ENCODE measurements at places on chromosomes 3 and 15. TPM values are rescaled to one million over a fixed set of nuclear protein-coding genes. Genes with fewer than 3 reads are reported as not detected.

DNA sequence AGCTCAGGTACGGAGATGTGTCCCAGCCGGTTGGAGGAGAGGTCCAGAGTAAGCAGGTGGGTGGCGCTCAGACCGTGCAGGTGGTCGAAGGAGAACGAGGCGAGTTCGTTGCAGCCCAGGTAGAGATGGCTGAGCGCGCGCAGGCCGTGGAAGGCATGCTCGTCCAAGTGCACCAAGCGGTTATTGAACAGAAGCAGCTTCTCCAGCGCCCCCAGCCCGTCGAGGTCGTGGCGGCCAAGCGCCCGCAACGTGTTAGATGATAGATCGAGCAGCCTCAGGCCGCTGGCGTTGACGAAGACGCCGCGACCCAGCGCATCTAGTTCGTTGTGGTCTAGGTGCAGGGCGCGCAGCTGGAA, 648 bp downstream of the AMIGO3 start:
- peaks cover 2% of the 10 kb centered on the region for H3K36me3 ChIP-seq
- H3K27ac ChIP-seq = peak overlapping the region; percentile 76
- H3K4me1 ChIP-seq = peaks cover 21% of the 10 kb centered on the region
- no peak for DNase-seq
- no peaks in the 10 kb centered on the region for H3K27me3 ChIP-seq

ZMYND10 gene
- total RNA-seq = 2.9 TPM

STOML1 gene
- 7.9 TPM for total RNA-seq

DNA sequence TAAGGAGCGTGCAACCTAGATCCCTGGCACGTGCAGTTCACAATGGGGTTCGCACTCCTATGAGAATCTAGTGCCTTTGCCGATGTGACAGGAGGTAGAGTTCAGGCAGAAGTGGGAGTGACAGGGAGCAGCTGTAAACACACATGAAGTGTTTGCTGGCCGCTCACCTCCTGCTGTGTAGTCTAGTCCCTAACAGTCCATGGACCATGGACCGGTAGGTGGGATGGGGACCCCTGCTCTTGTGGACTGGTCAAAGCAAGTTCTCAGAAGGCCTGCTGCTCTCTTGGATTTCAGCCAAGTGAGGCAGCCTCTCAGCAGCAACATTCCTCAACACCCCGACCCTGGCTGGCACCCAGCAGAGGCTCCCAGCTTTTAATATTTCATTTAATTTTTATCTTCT, 58.2 kb upstream of the SNRPA1 start:
- no peaks in the 10 kb centered on the region for H3K4me1 ChIP-seq
- no peak for DNase-seq
- no peak overlapping the region for H3K4me3 ChIP-seq
- peaks cover 12% of the 10 kb centered on the region for H3K27me3 ChIP-seq
- no peak overlapping the region for H3K27ac ChIP-seq

DNA sequence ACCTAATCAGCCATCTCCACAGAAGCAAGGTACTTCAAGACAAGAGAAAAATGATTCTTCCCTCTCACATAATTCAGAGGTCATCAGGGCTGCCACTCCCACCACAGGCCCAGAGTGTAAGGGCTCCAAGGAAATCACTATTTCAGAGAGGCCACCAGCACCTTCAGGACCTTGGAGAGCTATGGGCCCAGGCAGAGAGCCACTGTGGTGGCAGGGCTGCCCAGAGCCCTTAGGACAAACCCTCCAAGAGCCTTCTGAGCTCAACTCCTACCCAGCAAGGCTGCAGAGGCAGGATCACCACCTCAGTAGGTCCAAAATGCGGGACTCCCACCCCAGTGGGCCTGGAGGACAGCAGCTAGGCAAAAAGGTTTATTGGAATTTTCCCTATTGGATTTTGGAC, 17.9 kb upstream of the FAN1 start:
- H3K27me3 ChIP-seq = peaks cover 6% of the 10 kb centered on the region
- H3K4me1 ChIP-seq = no peaks in the 10 kb centered on the region
- no peak overlapping the region for H3K4me3 ChIP-seq
- no peak overlapping the region for H3K27ac ChIP-seq

DNA sequence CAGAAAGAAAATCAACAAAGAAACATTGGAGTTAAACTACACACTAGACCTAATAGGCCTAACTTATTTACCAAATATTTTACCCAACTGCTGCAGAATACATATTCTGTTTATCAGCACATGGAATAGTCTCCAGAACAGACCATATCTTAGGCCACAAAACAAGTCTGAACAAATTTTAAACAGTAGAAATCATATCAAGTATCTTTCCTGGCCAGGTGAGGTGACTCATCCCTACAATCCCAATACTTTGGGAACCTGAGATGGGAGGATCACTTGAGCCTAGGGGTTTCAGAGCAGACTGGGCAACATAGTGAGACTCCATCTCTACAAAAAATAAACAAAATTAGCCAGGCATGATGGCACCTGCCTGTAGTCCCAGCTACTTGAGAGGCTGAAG, 18.1 kb upstream of the KPNA4 start:
- no peak overlapping the region for H3K4me3 ChIP-seq
- peaks cover 45% of the 10 kb centered on the region for H3K27me3 ChIP-seq
- DNase-seq = no peak
- H3K27ac ChIP-seq = no peak overlapping the region
- H3K36me3 ChIP-seq = no peaks in the 10 kb centered on the region
- H3K4me1 ChIP-seq = no peaks in the 10 kb centered on the region

GRCh38 chr3:38283810-38284755, 2.0 kb downstream of the SLC22A14 start:
- no peaks in the 10 kb centered on the region for H3K4me1 ChIP-seq
- H3K27me3 ChIP-seq = peaks cover 2% of the 10 kb centered on the region
- DNase-seq = no peak
- H3K27ac ChIP-seq = no peak overlapping the region
- no peak overlapping the region for H3K4me3 ChIP-seq

DNA sequence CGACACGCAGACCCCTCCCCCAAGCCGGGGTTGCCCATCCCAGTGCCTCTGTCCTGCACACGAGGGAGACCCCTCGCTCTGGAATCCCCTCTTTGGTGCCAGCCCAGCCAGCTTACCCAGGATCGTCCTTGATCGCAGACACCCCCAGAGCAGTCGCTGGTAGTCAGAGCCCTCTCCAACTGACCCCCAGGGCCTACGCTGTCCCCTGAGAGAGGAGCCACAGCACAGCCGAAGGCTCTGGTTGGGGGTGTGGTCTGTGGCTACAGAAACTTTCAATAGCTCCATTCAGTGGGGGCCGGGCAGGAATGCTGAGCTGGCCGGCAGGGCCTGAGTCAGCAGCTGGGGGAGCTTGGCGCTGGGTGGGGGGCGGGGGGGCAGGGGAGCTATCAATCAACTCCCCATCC, at the start of gene LCTL:
LCTL (minus strand) TSS at position 258 of the 404 bp plus-strand sequence. CDS start 633 bp downstream, outside the sequence.
- H3K36me3 ChIP-seq = no peaks in the 10 kb centered on the region
- DNase-seq = no peak
- H3K27ac ChIP-seq = no peak within 1 kb of the TSS
- H3K4me1 ChIP-seq = peaks cover 7% of the 10 kb centered on the region
- no peak within 1 kb of the TSS for H3K4me3 ChIP-seq

- peak overlapping the region; percentile 79 for H3K4me3 ChIP-seq
- DNase-seq = peak; percentile 61
- H3K36me3 ChIP-seq = peaks cover 14% of the 10 kb centered on the region
- H3K27ac ChIP-seq = peak overlapping the region; percentile 96
- H3K4me1 ChIP-seq = peaks cover 54% of the 10 kb centered on the region
These were observed 919 bp downstream of the IDH2 start for GRCh38 chr15:90101130-90101968.

Data from activated CD8-positive, alpha-beta memory T cell treated with anti-CD3 and anti-CD28 coated beads, Interleukin-2, amount 10 ng/mL, durations not matched to agents 7 days and 5 days (primary cell).